IPS DF 6.9 (cell line): ENCODE measurements at places on chromosomes 5 and 9.

DNA sequence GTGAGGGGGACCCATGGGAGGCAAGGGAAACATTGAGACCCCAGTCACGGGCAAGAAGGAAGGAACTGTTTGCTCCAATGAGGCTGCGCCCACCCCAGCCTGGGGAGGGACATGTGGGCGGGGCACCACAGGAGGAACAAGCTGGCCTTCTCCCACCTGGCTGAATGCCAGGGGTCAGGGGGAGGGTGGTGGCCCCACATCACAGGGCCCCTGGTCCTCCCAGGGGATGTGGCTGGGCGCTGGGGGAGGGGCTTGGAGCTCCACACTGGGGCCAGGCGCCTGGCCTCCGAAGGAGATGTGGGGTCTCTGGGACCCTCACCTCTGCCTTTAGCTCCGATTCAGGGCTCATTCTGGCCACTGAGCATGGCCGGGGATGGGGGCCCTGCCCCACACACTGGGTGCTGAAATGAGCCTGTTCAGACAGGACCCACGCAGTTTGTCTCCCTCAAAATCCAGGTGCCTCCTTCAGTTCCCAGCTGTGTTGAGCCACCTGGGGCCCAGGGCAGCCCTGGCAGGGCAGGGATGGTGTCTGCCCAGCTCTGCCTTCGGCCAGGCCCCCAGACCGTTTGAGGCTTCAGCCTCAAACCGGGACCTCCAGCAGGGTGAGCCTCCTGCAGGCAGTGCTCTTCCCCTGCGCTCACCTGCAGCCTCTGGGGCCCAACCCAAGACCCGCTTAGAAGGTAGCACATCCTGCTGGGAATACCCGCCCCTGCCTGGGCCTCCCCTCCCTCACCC, 33.2 kb upstream of the NOTCH1 start:
- DNase-seq = no peak

DNA sequence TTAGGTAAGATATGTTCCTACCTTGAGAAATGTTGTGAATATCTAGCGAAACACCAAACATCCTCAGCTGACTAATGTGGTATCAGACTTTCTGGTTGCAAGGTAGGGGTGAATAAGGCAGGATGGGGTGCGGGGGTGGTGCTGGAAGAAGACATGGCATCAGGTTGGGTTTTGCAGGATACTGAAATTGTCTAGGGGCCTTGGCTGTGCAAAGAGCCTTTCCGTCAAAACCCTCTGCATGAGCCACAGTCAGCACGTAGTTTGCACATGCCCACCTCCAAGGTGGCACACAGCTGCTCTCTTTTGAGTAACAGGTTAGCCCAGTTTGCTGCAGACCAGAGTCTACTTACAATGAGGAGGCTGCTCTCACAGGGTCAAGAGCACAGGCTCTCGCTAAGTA, 42.0 kb downstream of the SFXN1 start:
- no peak for DNase-seq

DNA sequence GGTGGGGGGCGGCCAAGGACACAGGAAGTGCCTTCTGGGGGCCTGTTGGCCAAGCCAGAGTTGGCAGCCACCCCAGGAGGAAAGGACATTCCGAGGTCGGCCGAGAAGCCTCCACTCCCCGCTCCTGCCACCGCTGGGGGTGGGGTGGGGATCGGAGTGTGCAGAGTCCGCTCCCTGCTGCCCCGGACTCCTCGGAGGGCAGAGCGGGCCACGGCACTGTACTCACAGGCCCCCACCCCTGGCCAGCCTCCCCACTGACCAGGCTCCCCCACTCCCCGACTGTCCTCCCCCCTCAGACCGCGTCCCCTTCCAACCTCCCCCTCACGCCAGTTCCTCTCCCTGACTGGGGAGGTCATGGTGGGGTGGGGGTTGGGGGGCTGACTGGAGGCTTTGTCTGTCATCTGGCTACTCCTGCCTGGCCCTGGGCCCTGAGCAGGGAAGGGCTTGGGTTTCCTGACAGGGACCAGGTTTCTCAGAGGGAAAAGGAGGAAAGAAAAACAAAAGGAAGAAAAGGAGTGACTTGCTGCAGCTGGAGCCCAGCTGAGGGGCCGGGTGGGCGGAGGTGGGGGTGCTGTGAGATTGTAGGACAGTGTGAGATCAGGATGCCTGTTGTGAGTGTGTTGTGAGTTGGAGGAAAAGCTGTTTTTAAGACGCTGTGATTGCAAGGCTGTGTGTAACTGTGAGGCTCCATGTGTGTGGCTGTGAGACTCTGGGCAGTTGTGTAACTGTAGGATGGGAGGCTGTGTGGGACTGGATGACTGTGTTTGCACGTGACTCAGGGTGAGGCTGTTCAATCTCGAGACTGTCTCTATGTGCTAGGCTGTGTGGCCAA, 29.7 kb downstream of the CNTFR start:
- DNase-seq = no peak

GRCh38 chr5:87190687-87191086, 77.0 kb upstream of the RASA1 start:
- DNase-seq = no peak

DNA sequence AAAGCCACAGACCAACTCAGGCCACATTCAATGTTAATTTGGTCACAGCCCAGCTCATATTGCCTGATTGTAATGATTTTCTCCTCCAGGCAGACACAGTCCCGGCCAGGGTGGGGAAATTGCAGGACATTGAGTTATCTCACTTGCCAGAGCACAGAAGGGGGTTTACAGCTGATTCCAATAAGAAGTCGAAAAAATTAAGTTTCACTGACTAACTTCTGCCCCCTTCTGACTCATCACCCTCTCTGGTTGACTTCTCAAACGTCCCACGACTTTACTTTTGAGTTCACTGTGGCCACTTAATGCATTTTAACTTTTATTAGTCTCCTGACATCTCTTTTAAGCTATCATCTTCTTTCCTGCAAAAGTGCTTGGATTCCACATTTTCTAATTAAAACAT, 321.4 kb upstream of the WWC1 start:
- DNase-seq = no peak

GRCh38 chr5:123960526-123960925, 448.5 kb downstream of the CSNK1G3 start:
- no peak for DNase-seq

DNA sequence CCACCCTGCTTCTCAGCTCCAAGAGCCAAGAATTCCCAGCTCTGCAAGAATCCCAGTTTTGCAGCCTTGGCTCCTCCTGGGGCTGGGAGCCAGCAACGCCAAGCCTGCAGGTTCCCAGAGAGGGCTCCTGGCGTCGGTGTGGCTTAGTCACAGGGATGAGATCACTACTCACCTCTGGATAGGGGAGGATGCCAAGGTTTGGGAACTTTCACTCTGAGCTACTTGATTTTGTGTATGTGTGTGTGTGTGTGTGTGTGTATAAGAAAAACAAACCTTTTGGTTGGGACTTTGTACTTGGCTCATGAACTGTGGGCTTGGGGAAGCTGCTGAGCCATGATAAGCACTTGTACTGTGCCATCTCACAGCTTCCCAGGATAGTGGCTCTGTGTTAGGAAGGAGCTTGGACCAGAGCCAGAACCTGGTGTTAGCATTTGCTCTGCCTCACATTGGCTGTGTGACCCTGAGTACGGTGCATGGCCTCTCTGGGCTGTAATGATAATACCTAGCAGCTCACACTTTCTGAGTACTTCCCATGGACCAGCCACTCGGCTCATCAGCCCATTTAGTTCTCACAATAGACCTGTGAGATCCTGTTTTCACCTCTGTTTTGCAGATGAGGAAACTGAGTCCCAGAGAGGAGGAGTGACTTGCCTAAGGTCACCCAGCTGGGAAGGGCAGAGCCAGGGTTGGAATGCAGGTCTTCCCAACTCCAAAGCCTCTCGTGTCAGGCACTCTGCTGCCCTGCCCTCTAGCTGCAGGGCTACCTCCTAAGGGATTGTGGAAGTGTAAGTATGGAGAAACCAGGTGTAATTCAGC, 41.4 kb upstream of the DAB2IP start:
- DNase-seq = no peak

DNA sequence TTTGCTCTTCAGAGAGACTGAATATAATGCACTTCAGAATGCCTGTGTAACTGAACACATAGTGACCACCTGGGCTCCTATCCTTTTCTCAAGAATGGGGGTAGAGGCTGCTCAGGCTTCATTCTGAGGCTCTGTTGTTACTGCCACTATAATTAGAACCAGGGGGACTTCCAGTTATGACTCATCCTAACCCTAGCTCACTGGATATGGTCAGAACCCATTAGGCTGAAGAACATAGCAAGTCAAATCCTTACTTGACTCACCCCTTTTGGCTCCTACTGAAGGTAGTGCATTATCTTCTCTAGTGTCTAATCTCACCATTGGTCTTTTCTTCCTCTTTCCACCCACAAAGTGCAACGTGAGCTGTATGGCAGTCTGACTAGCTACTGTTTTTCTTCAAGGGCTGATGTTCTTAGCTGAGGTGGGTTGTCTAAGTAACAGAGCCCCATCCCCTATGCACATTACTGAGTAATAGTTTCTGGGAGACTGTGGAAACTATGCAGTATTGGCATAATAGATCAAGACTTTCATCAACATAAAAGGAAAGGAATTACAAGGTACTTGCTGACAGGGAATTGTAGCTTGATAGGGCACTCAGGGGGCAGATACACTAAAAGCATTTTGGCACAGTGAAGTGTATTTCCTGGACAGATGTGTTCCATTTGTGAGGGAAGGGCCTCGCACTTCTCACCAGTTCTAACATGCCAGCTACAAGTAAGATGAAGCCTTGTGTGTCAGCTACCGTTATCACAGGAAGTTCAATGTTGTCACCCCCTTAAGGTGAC, 431.0 kb upstream of the MEF2C start:
- no peak for DNase-seq

DNA sequence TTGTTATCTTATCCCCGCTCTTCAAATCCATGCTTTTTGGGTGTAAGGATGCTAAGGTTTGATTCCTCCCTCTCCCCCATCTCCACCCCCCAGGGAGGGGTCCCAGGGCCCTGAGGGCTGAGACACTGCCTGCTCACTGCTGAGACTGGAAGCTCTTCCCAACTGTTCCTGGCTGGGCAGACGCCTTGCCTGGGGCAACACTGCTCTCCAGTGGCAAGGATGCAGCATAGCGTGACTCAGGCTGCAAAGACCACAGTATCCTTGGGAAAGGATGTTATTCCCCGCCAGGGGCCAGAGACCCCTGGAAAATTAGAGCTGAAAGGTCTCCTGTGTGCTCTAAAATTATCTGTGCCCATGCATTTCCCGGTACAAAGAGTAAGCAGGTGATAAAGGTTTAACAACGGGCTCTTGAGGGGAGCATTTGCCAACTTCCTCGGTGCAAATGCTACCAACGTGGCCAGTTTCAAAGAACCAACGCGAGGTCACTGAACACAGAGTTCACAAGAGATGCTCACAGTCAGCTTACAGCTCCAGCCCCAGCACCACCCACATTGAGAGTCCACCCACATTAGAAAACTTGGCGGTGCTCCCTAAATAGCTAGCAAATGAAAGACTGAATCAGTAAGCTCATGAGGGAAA, 271.9 kb downstream of the NSG2 start:
- peak; percentile 31 for DNase-seq

- DNase-seq = no peak
Measured at GRCh38 chr5:11596185-11596584, 308.1 kb downstream of the CTNND2 start.

DNA sequence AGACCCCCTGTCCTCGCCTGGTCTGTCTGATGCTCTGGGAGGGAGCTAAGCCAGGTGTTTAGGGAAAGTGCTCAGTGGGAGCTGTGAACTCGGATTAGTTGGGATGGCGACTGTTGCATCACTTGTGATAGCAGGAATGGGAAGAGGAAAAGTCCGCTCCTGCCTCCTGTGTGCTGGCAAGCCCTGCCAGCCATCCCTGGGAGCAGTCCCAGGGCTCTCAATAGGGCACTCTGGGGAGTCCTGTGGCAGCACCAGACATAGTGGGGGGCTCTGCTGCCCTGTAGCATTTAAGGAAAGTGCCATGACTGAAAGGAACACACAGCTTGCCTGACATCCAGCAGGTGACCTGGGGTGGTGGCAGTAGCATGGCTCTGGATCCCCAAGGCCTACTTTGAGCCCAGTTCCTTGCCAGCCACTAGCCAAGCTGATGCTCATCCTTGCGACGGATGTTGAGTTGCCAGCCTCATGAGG, 81.5 kb downstream of the AMBP start:
- DNase-seq = no peak

DNA sequence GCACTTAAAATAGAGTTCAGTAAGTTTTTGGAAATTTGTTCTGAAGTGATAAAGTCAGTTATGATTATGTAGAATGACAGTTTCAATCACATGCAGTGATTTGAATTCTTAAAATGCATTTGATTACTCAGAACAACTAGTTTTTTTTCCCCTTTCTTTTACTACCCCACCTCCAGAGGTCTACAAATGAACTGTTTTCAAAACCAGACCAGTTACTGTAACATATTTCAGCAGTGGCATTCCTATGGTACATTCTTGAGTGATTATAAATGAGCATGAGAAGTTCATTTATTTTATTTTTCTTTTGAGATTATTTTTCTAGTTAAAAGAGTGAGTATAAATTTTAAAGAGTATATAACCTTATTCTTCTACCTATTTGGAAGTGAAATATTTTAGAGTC, 71.6 kb downstream of the NNT start:
- DNase-seq = no peak

GRCh38 chr5:142475102-142475513, 150.3 kb upstream of the SPRY4 start:
- peak; percentile 48 for DNase-seq

GRCh38 chr9:35168963-35169362, 7.2 kb downstream of the UNC13B start:
- DNase-seq = no peak

GRCh38 chr5:38800515-38800914, 45.3 kb upstream of the OSMR start:
- DNase-seq = no peak

DNA sequence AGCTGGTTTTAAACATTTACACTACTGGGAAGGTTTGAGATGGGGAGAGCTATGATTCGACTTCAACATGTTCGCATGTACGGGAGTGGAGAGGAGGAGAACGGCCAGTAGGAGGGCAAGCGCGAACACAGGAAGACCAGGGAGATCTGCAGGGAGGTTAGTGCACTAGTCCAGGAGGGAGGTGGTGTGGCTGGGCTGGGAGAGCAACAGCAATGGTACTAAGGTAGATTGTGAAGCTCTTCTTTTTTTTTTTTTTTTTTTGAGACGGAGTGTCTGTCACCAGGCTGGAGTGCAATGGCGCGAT, 16.6 kb downstream of the IER5L start:
- DNase-seq = no peak

DNA sequence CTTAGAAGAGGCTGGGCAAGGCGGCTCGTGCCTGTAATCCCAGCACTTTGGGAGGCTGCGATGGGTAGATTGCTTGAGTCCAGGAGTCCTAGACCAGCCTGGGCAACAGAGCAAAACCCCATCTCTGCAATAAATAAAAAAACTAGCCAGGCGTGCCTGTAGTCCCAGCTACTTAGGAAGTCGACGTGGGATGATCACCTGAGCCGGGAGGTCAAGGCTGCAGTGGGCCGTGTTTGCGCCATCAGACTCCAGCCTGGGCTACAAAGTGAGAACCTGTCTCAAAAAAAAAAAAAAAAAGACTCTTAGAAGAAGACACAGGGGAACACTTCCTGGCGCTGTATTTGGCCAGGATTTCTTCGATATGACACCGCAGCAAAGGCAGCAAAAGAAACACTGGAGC, 23.7 kb upstream of the NRARP start:
- no peak for DNase-seq
